ENCODE measurements at places on chromosomes 7 and 10. TPM values are rescaled to one million over a fixed set of nuclear protein-coding genes. Genes with fewer than 3 reads are reported as not detected.

IQCE gene
- polyA plus RNA-seq: 10.5 TPM

DNA sequence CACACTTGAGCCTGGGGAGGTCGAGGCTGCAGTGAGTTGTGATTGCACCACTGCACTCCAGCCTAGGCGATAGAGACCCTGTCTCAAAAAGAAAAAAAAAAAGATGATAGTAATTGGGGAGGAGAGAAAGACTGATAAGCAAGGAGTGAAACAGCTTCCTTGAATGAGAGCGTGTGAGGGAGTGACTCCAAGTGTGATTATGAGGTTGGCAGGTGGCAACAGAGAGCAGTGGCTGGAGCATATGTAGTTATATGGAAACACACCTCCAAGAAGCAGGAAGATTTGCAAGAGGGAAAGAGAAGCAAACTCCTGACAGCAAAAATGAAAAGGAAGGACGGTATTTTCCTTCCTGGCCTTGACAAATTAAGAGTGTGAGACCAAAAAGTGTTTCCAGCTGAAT, 50.4 kb downstream of the VKORC1L1 start:
- no peak for DNase-seq

GRCh38 chr7:50781381-50782293, 1.1 kb downstream of the GRB10 start:
- DNase-seq: no peak

GRCh38 chr10:34097682-34098081, 717.4 kb downstream of the PARD3 start:
- no peak for DNase-seq

CYP2C19 gene
- polyA plus RNA-seq: not detected

Data from aorta (tissue), 5 donors.